ENCODE measurements at places on chromosomes 3 and 15. TPM values are rescaled to one million over a fixed set of nuclear protein-coding genes. Genes with fewer than 3 reads are reported as not detected.

- no peak for DNase-seq
These were observed 77.6 kb downstream of the SSR3 start for GRCh38 chr3:156477323-156477722.

- no peak for DNase-seq
These were observed 3.7 kb downstream of the FAM240A start for GRCh38 chr3:46615976-46616375.

DNA sequence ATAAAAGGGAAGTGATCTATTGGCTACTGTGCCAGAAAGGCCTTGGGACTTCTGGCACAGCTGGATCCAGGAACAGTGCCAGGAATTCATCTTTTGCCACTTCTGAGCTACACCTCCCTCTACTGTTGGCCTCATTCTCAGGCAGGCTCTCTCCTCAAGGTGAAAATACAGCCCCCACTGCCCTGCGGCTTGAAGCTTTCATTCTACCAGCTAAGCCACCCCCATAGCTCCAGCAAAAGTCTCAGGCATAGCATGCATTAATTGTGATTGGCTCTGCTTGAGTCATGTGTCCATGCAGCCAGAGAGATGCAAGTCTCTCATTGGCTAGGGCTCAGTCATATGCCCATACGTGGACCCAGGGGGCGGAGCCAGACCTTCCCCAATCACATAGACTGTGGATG is 142.4 kb downstream of the TPRA1 start:
- peak; percentile 84 for DNase-seq

GRCh38 chr15:89402518-89402805 is 67.8 kb upstream of the POLG start:
- peak; percentile 64 for DNase-seq

GRCh38 chr15:101137312-101137940 is 114.4 kb downstream of the CHSY1 start:
- DNase-seq = no peak

DNA sequence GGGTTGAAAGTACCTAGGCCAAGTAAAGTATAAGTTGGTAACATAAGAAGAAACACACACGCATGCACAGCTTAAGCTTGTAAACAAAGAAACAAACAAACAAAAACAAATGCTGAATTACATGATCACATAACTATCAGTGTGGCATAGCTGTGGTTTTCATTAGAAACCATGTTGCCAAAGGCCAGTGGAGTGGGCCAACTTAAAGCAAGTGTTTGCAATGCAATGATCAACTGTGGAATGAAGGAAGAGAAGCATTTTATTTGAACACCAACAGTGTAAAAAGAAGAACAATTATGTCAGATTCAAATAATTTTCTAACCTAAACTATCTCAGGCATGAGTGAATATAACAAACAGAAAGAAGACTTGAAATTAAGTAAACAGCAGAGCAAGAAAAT is 199.4 kb upstream of the STRIT1 start:
- no peak for DNase-seq

The LRRC31 gene
- total RNA-seq = not detected

- no peak for DNase-seq
These were observed 18.9 kb downstream of the PDZRN3 start for GRCh38 chr3:73605861-73606260.

DNA sequence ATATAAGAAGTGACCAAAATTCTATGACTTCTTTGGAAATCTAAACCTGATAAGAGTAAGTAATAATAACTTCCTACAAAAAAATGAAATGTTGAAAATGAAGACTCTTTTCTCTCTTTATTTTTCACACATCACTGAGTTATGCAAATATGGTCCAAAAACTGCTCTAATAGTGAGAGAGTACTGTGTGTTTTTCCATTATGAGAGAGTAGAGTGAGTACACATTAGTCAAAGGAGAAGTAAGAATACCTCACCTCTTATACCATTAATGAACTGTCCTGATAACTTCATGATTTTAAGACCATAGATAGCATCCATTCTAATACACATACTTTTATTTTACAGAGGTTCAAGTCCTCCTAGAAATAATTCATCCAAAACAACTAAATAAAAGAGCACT is 1310.2 kb downstream of the SI start:
- DNase-seq = no peak

The LRRC34 gene
- total RNA-seq = 2.2 TPM

The ACP3 gene
- under 0.01 TPM for total RNA-seq

Measured in osteoblast (primary cell).